ENCODE measurements at places on chromosomes 6 and 20.

GRCh38 chr20:39893003-39893685 is 795.9 kb downstream of the MAFB start:
- no peak for DNase-seq

DNA sequence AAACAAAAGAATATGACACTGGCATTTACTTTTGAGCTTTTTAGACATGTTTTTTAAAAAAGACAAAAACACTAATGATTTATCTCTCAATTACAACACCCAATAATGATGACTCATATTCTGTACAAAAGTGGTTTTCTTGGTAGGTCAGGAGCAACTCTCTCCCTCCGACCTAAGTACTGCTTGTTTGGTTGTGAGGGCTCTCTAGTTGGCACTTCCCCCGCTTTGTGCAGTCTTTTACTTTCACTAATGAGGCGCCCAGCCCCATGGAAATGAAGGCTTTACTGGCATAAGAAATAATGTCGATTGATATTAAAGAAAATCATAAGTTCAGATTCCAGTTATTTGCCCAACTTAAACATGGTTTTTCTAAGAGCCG is 1.3 kb downstream of the KPNA5 start:
- DNase-seq: no peak

DNA sequence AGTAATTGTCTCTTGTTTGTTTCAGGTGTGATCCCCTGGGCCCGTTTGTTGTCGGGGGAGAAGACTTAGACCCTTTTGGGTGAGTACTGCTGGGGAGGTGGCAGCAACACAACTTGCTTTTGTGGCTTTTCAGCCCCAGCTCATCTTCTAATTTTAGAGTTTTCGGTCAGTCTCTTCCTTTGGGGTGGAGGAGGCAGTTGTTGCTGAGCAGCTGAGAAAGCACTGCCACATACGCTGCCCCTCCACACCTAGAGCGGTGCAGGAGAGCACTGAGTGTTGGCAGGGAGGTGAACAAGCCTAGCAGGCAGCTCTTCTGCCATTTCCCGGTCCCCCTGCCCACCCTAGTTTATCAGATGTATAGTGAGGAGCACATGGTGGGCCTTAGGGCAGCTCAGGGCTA is 21.7 kb downstream of the TMEM74B start:
- DNase-seq: no peak

GRCh38 chr6:14187406-14187805 is 69.8 kb downstream of the CD83 start:
- no peak for DNase-seq
